ENCODE measurements at places on chromosomes 2 and 18. TPM values are rescaled to one million over a fixed set of nuclear protein-coding genes. Genes with fewer than 3 reads are reported as not detected.

Gene POLR1A
- total RNA-seq = 10.1 TPM

Gene CENPA
- 1.6 TPM for total RNA-seq

Gene CFC1
- not detected for total RNA-seq

Gene BBS5
- 5.7 TPM for total RNA-seq

Gene ZSWIM2
- not detected for total RNA-seq

Gene SAG
- total RNA-seq = not detected

Gene ZNF532
- total RNA-seq = 29.3 TPM

Gene MC2R
- total RNA-seq = not detected

Gene CXCR4
- total RNA-seq = under 0.01 TPM

Gene ELOA2
- total RNA-seq = not detected

Gene PARD6G
- total RNA-seq = 2.0 TPM

Gene CCDC102B
- 5.3 TPM for total RNA-seq

Gene GAL3ST2
- total RNA-seq = 0.09 TPM

Gene ATP8B1
- total RNA-seq = 10.6 TPM

Gene PSME4
- 11.8 TPM for total RNA-seq

Gene RALB
- 65.7 TPM for total RNA-seq

Gene LRP1B
- under 0.01 TPM for total RNA-seq

Gene GBX2
- not detected for total RNA-seq

Gene CAPN13
- total RNA-seq = not detected

Gene UGT1A5
- not detected for total RNA-seq

Gene TNFRSF11A
- 0.09 TPM for total RNA-seq

Gene TMEM37
- total RNA-seq = 0.32 TPM

Gene SERPINB12
- total RNA-seq = not detected

Gene LYG2
- total RNA-seq = not detected

Gene CDH7
- total RNA-seq = not detected

Gene IL36A
- not detected for total RNA-seq

Gene TEKT4
- not detected for total RNA-seq

Gene EN1
- total RNA-seq = not detected

Gene KCNG3
- not detected for total RNA-seq

Gene OXER1
- total RNA-seq = under 0.01 TPM

Gene LAMA1
- total RNA-seq = 1.5 TPM

Gene MOGAT1
- total RNA-seq = not detected

Gene GALNT13
- total RNA-seq = not detected

Gene SALL3
- total RNA-seq = not detected

Gene CRIM1
- total RNA-seq = 74.7 TPM

Gene VAMP8
- total RNA-seq = 4.4 TPM

Gene PPP1R7
- total RNA-seq = 115 TPM

Gene EHBP1
- 184 TPM for total RNA-seq

Gene MYOM1
- total RNA-seq = 1.7 TPM

Gene SERPINB7
- not detected for total RNA-seq

Gene PCARE
- total RNA-seq = not detected

Gene ALPP
- total RNA-seq = not detected

Gene DSEL
- total RNA-seq = 74.9 TPM

Gene SCN9A
- total RNA-seq = 12.1 TPM

Gene SIX2
- total RNA-seq = not detected

Gene ITGB6
- not detected for total RNA-seq

Gene RFTN2
- 3.6 TPM for total RNA-seq

Gene STRN
- 11.7 TPM for total RNA-seq
